Left ventricle myocardium inferior (tissue), 1 donor: ENCODE measurements at places on chromosomes 4 and X.
A peak's percentile ranks its signal among the peaks of the same experiment; 100 is the strongest.

DNA sequence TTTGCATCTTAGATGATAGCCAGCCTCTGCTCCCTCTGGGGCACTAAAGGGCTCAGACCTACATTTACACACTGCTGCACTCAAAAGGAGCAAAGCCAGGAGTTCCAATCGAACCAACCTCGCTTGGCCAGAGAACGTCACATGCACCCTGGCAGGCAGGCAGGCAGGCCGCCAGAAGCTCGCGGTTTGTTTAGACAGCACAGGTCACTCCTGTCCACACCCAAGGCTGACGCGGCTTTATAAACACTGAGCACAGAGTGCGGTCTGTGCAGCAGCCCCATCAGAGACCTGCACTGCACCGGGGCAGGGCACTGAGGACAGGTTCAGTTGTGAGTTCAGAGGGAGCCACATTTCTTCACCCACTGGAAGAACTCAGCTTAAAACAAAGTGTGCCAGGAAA is 143.9 kb downstream of the BCOR start:
- DNase-seq, result peak; percentile 72

DNA sequence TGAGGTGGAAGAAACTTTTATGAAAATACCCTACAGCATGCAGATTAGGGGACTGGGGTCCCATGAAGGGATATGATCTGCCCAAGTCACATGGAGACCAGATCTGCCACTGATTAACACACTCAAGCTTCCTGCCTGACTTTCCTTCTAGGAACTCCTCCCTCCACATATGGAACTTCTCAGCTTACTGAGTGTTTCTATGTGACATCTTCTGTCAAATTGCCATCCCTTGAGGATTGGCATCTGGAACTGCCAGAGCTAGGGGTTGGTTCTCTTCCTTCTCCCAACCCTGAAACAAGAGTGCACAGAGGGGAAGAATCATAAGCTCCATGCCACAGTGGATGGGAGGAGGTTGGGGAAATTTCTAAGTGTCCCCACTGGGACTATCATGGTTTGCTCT is 150.6 kb upstream of the MBNL3 start:
- no peak for DNase-seq

DNA sequence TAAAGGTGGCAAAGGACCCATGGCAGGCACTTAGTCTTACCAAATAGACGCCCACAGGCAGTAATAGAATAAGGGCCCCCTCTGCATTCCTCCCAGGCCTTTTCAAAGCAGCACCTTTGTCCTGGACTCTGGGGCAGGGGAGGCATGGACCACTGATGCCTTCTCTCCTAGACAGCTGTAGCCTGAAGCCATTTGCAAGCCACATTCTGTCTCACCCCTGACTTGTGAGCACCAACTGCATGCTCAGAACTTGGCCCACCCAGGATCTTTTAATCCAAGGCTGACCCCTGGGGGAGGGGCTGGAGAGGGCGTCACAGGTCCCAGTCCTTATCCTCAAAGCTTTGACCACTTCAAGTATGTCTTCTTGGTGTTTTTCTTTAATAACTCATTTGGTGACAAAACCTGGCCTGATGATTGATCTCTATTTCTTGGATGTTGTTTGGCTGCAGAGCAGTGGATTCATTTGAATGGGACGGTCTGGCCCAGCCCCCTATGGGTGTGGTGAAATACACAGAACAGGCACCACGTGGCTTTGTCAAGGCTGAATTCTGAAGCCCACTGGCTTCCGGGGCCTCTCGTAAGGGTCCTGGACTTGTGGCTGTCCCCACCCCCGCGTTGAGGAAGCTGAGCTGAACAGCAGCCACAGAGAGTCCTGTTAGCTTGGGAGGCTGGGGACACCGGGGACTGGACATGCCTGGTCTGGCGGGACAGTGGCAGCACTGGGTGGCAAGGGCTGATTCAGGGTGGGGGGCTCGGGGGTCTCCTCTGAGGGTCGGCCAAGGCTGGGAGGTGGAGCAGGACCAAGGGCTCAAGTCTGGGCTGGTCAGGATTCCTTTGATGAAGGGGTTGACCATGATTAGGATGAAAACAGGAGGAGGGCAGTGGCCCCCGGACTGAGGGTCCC is 36.6 kb downstream of the ADRA2C start:
- no peak for DNase-seq

DNA sequence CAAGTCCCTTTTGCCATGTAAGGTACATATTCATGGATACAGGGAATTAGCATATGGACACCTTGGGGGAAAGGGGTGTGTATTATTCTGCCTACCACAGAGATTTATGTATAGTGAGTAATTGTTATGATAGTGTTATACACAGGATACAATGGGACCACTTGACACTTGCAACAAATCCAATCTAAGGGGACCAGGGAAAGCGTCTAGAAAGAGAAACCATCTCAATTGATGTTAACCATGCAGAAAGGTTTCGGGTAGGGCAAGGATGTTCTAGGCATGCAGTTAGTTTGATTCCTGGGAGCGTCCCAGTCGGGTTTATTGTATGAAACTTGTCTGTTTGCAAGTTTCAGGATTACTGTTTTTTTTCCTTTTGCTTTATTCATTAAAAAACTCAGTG is 34.2 kb downstream of the MMRN1 start:
- DNase-seq, result no peak

DNA sequence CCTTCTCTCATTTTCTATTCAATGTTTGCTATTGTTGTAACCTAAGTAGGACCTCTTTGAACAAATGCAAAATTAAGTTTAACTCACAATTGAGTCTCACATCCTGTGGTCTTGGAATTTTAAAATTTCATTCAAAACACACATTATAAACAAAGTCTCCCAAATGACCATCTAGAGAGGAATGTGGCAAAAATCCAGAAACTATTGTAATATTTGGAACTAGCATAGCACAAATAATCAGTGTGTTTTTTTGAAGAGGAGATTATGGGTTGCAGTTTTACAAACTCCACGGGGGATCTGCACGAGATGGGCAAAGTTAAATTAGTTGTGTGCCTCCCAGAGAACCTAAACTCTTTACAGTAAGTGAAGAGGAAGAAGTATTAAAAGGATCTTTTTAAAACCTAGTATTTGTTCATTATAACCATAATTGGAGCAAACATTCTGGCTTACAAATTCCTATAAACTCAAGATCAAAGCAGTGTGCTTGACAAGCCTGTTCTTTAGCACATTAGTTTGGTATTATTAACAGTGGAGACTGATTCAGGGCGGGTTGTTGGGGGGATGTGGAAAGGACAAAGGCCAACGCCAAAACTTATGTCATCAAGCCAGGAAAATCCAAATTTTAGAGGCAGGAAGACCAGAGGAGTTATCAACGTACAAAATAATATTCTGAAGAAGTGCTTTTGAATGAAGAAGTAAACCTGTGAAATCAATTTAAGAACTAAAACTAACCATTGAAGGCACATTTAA is 22.4 kb upstream of the RBPJ start:
- DNase-seq, result no peak

DNA sequence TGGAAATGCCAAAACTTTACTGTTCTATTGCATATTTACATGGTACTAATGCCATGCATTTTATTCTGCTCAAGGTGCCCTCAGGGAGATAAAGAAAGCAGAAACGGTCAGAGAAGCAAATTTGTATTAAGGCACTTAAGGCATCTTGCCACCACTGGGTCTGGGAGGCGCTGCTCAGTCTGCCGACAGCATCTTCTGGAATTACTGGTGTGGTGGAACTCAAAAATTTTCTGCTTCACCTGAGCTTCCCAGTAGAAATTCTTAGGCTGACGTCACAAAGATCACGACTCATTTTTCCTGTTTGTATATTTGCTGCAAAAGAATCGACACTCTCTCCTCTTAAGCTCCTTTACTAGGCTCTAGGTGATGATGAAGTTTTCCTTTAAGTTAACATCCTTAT is 3.0 kb downstream of the RASSF6 start:
- no peak for DNase-seq

DNA sequence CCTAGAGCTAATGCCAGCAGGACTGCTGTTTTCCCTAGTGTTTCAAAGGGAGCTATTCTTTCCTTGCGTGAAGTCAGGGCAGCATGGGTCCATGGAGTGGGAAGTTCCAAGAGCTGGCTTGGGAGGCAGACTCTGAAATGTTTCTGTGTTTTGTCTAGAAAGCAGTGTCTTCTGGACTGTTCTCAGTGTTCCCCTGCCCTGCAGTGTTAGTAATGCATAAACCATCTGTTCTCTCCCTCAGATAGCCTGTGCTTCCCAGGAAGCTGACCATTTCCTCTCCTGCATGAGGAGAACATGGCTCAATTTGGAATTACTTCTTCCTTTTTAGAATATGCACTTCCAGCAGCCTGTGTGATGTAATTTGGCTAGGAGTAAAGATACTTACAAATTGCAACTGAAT is 116.7 kb upstream of the CXCL13 start:
- DNase-seq, result no peak

- DNase-seq, result no peak
Measured at GRCh38 chr4:8244931-8245460, 24.6 kb upstream of the HTRA3 start.

DNA sequence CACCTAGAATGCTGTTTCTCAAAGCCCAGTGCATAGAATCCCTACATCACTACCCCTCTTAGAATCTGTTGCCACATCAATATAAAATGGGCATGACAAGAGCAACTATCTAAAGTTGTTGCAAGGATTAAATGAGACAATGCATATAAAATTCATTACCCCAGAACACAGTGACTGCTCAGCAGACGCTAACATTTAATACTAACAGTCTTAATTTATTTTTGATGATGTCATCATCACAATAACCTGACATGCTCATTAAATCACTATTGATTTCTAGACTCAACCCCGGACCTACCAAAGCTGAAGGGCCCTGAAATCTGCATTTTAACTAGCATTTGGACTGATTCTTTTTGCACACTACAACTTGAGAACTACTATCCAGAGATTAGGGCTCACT is 3.9 kb downstream of the ARSJ start:
- DNase-seq, result no peak

GRCh38 chrX:55196688-55197087 is 23.5 kb upstream of the PAGE5 start:
- no peak for DNase-seq

- no peak for DNase-seq
Measured at GRCh38 chrX:9258421-9259104, 206.3 kb upstream of the TBL1X start.

GRCh38 chr4:83556006-83556707 is 20.2 kb downstream of the GPAT3 start:
- no peak for DNase-seq

GRCh38 chr4:139913398-139913990 is 240.5 kb downstream of the MAML3 start:
- no peak for DNase-seq

- DNase-seq, result no peak
Measured at GRCh38 chr4:147318586-147318985, 162.3 kb upstream of the EDNRA start.

GRCh38 chrX:13778916-13779315 is 38.0 kb downstream of the GPM6B start:
- DNase-seq, result no peak

- no peak for DNase-seq
Measured at GRCh38 chr4:85113706-85114105, 147.2 kb upstream of the WDFY3 start.

GRCh38 chr4:141340458-141340857 is 119.8 kb downstream of the ZNF330 start:
- no peak for DNase-seq

- no peak for DNase-seq
Measured at GRCh38 chrX:13067773-13068172, 23.4 kb upstream of the FAM9C start.

- no peak for DNase-seq
Measured at GRCh38 chr4:188139141-188139540, at the start of gene TRIML1. Gene TRIML1, plus strand, starts transcription at chr4:188139441. Its CDS starts 118 bp downstream, at chr4:188139559.

- no peak for DNase-seq
Measured at GRCh38 chr4:77044461-77045150, 31.2 kb downstream of the CCNI start.

GRCh38 chrX:70254909-70255308 is 5.1 kb downstream of the P2RY4 start:
- no peak for DNase-seq

DNA sequence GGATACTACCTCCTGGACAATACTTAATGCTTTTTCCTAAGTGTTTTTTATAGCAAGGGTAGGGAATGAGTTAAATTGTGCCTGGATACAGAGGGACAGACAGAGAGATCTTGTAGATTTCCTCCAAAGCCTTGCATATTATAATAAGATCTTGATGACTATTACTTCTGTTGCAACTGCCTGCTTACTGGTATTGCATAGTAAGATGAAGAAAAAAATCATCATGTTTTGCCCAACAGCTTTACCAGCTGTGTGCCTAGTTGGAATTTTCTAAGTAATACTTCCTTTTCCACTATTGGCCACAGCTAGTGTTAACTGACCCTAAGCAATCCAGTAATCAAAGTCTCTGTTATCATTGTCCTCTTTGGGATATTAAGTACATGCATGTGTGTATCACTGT is 139.0 kb downstream of the DCK start:
- DNase-seq, result no peak

GRCh38 chr4:1927675-1928074 is 56.5 kb downstream of the NSD2 start:
- no peak for DNase-seq

- DNase-seq, result no peak
Measured at GRCh38 chrX:153505361-153505760, 10.6 kb downstream of the BGN start.

GRCh38 chr4:162984621-162985020 is 182.1 kb downstream of the NAF1 start:
- no peak for DNase-seq

GRCh38 chr4:73704314-73705055 is 35.9 kb upstream of the CXCL8 start:
- DNase-seq, result no peak
